ENCODE measurements at places on chromosomes 11 and 22. TPM values are rescaled to one million over a fixed set of nuclear protein-coding genes. Genes with fewer than 3 reads are reported as not detected.
A peak's percentile ranks its signal among the peaks of the same experiment; 100 is the strongest.

GRCh38 chr11:111733016-111733415 is 33.2 kb downstream of the PPP2R1B start:
- H3K4me3 ChIP-seq = no peak overlapping the region
- no peaks in the 10 kb centered on the region for H3K27me3 ChIP-seq
- DNase-seq = no peak
- peaks cover 6% of the 10 kb centered on the region for H3K36me3 ChIP-seq
- H3K27ac ChIP-seq = peak overlapping the region; percentile 33

DNA sequence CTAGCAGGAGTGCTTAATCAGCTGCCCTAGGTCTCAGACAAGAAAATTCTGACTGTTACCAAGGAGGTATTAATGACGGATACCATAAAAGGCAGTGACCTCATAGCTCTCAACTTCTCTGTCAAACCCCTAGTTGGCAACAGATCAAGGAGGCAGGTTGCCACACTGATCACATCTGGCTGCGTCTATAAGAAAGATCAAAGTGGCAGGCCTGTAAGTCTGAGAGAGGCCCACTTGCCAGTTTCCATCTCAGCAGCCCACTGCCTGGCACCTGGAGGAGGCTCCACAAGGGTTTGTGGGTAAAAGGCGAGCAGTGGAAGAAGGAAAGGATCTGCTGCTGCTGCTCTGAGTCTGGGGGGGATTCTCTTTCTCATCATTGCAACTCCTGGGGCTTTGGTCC is 239.6 kb upstream of the MPPED2 start:
- no peak for DNase-seq
- no peaks in the 10 kb centered on the region for H3K36me3 ChIP-seq
- no peak overlapping the region for H3K27ac ChIP-seq

The GAL3ST3 gene
- total RNA-seq = 3.9 TPM

The OR4D5 gene
- 0.53 TPM for total RNA-seq

- no peak for DNase-seq
- peaks cover 39% of the 10 kb centered on the region for H3K4me1 ChIP-seq
- H3K4me3 ChIP-seq = no peak overlapping the region
- H3K27ac ChIP-seq = no peak overlapping the region
- no peaks in the 10 kb centered on the region for H3K27me3 ChIP-seq
Measured at GRCh38 chr11:92332986-92333385, 108.4 kb downstream of the FAT3 start.

The OR8G1 gene
- not detected for total RNA-seq

- no peak overlapping the region for H3K27ac ChIP-seq
- H3K36me3 ChIP-seq = no peaks in the 10 kb centered on the region
- H3K4me3 ChIP-seq = no peak overlapping the region
- no peak for DNase-seq
- peaks cover 10% of the 10 kb centered on the region for H3K27me3 ChIP-seq
Measured at GRCh38 chr11:76167590-76167989, 38.7 kb downstream of the WNT11 start.

The TSSK2 gene
- total RNA-seq = not detected

The EEF1G gene
- total RNA-seq = 1,938 TPM

DNA sequence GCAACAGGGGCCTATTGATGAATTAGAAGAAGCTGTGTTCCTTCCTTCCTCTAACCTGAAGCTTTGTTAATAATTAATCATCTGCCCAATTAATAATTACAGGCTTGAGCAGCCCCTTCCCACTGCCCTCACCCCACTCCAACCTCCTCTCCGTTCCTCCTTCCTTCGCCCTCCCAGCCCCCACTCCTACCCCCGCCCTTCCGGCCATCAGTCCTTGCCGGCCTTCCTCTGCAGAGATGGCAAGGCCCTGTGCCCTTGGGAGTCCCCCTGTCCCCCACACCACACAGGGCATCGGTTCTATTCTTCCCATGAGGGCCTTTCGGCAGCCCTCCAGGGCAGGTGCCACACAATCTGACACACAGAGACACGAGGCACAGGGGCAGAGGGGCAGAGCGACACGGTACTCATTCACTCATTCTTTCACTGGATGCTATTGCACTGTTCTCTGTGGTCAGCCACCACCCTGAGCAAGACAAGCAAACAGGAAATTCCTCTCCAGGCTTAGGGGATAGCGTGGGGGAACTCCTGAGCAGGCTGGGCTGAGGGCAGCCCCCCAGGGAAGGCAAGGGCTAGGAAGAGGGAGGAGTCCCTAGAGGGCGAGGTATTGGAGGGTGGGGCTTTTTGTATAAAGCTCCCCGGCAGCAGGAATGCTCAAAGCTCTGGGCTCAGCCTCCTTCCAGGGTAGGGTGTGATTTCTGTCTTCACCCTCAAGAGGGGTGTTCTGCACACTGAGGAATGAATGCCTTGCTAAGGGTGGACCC is 14.7 kb downstream of the MGAT3 start:
- H3K36me3 ChIP-seq = no peaks in the 10 kb centered on the region
- peak overlapping the region; percentile 96 for H3K27ac ChIP-seq
- peak overlapping the region; percentile 60 for H3K4me3 ChIP-seq
- peaks cover 58% of the 10 kb centered on the region for H3K4me1 ChIP-seq
- DNase-seq = no peak

DNA sequence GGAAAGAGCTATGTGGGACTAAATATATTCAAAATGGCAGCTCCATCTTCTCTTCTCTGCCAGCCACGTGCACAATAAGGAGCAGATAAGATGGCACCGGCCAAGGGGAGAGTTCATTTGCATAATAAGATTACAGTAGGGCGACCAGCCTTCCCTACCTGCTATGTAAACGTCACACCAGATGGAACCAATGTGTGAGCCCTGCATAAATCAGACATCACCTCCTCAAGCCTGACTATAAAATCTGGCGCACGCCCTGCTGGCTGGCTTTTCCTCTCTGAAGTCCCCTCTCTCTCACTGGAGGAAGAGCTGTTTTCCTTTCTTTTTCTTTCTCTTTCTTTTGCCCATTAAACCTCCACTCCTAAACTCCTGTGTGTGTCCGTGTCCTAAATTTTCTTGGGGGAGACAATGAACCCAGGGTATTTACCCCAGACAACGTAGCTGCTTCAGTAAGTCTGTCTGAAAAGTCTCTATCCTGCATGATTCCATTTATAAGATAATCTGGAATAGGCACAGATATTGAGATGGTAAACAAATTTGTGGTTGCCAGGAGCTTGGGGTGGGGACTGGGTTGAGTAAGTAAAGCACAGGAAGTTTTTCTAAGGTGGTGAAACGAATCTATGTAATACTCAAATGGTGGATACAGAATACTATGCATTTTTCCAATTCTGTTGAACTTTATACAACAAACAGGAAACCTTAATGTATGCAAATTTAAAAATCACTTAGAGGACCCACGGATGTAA is 670.0 kb upstream of the KIRREL3 start:
- H3K4me1 ChIP-seq = peaks cover 1% of the 10 kb centered on the region
- no peaks in the 10 kb centered on the region for H3K27me3 ChIP-seq
- DNase-seq = no peak
- no peaks in the 10 kb centered on the region for H3K36me3 ChIP-seq
- no peak overlapping the region for H3K27ac ChIP-seq

All from progenitor cell of endocrine pancreas (in vitro differentiated cells).